Left renal pelvis (tissue), 4 donors: ENCODE measurements at places on chromosomes 16 and 17.
A peak's percentile ranks its signal among the peaks of the same experiment; 100 is the strongest.

DNA sequence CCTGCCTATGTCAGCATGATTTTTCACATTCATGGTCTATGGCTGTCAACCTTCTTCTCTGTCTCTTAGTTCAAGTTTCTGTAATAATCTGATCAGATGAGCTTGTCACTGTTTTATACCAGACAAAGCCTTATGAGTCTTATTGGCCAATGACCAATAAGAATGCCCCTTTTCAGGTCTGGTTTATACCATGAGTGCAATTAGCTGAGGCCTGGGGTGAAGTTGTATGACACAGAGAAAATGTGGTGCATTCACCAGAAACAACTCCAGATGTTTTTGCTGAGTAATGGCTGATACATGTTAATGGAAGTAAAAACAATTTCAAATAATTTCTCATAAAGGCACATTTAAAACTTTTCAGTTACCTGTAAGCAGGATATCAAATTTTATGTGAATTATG lies 218.6 kb upstream of the CDH8 start:
- DNase-seq = no peak

GRCh38 chr17:45111850-45112249 lies 20.5 kb downstream of the PLCD3 start:
- DNase-seq = no peak

GRCh38 chr16:86158688-86159360 lies 259.9 kb downstream of the IRF8 start:
- no peak for DNase-seq

GRCh38 chr17:38733982-38734973 lies 4.1 kb downstream of the CISD3 start:
- DNase-seq = no peak

GRCh38 chr17:83026311-83026811 lies 53.0 kb upstream of the METRNL start:
- DNase-seq = no peak

DNA sequence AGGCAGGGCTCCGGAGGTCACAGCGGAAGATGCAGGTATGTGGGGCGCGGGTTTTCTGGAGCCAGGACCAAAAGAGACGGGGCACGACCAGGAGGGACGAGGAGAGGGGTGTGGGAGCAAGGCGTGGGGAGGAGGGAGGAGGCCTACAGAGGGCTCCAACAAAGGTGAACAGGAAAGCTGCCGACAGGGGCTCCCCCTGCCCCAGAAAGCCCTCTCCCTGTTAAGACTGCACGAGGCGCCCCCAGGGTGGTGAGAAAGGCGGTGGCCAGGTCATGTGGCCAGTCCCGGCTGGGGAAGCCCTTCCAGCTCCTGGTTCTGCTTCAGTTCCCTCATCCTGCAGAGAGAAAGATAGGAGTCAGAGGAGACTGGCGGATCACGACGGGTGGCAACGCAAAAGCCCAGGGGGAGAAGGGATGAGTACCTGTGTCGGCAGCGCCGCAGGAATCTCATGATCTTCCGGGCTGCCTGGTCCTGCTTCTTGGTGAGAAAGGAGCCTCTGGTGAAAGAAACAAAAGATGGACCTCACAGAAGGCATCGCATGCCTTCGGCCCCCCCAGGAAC lies 949 bp upstream of the SPAG7 start:
- no peak for DNase-seq

DNA sequence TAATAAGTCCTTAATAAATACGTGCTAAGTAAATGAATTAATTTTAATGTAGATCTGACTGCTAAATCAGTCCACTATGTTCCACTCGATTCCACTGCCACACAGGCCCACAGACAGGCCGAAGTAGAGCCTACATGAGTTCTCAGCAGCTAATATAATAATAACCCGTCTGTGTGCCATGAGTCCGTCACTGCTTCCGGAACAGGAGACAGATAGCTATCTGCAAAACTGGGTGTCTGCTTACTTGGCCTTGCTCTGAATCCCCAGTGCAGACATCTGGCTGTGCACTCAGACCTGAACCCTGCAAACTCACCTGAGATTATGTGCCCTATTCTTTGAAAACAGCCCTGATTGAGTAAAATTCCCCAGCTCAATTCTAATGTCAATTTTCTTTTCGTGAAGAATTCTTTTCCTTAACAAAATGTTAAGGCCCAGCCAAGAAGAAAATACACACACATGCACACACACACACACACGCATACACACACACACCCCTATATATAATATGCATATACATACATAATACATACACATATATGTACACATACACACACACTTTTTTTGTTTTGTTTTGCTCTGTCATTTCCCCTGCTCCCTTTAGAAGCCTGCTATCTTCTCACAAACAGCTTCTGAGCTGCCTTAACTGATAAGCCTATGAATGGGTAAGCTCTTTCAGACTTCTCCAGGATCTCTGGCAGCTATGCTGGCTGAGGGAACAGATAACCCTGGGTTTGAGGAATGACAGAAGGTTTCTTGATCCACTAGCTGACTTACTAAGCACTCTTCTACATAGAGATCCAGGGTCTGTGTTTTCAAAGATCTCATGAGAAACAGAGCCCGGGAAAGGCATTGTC lies 39.8 kb upstream of the TOM1L1 start:
- no peak for DNase-seq

DNA sequence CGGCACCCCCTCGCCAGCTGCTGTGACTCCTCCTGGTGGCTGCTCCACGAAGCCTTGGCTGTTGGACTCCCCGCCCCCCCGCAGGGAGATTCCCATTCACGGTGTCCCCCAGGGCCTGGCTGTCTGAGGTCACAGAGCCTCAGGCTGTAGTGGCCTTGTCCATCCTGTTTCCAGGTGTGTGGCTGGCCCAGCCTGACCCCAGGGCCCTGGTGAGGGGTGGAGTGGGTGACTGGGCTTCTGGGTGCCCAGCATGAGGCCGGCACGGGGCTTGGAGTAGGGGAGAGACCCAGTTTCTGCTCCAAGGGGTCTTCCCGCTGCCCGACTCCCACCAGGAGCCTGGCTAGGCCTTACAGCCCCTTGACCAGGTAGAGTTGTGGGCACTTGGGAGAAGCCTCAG lies 10.4 kb downstream of the PRSS27 start:
- no peak for DNase-seq

GRCh38 chr16:72752004-72752695 lies 295.8 kb downstream of the ZFHX3 start:
- DNase-seq = no peak

DNA sequence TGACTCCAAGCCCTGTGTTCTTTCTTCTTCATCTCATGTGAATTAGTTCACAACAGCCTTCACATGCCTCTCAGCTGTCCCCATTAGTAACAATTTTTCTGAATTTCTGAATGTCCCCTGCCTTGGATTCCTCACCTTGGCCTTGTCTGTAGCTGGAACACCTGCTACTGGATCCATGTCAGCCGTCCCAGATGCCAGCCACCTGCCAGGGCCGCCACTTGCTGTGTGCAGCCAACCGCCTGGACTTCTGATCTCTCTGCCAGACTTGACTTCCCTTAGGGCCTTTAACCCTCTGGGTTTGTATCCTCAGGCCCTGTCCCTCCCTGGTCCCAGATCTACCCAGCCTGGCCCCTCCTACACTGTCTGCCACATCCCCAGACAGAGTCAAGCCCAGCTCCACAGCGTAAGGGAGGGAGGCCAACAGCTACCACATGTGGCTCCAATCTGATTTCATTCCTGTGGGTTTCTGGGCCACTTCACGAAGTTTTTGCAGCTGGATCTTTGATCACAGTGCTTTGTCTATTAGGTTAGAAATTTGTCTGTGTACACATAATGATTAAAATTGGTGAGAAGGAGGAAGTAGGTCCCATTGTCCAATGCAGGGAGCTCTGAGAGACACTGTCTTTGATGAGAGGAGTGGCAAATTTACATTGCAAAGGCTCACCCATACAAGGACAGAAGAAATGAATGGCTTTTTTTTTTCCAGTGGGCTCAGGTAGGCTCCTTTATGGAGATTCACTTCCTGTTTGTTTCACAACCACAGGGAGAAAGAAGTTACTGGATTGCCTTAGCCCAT lies 15.3 kb downstream of the MPP2 start:
- DNase-seq = no peak

DNA sequence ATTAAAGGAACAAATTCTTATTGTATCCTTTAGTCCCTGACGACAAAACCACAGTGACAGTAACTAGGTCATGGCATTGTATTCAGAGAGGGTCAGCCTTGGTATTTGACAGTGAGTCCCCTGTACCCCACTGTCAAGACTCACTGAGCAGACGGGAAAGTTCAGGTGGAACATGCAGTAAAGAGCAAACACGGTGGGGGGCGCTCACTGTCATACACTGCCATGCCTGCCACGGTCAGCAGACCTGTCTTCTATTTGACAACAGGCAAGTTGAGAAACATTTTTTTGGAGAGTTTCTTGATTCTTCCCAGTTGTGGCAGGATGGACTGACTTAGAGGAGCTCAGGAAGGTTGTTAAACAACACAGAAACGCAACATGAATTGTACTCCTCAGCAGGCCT lies 681.6 kb downstream of the KCNJ18 start:
- no peak for DNase-seq

DNA sequence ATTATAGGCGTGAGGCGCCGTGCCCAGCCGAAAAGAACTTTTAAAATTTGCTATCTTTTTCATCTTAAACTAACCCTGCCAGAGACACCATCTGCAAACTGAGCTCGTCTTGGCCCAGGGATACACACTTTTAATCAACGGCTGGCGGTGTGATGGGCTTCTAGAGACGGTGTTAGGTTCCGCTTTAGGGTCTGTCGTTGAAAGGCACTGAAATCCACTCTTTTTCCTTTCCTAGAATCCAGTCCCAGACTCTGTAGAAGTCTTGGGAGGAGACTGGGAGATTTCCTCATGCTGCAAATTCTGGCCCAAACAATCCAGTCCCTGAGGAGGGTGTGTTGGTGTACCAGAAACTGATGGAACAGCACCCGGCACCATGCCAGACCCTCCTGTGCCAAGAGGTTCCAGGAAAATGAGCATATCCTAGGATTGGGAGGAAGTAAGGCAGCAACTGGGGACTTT lies 52.0 kb upstream of the TEX2 start:
- no peak for DNase-seq

GRCh38 chr17:18117533-18117932 lies 9.0 kb downstream of the MYO15A start:
- no peak for DNase-seq

- no peak for DNase-seq
These were observed 404.9 kb upstream of the CDH5 start for GRCh38 chr16:65961476-65962143.

DNA sequence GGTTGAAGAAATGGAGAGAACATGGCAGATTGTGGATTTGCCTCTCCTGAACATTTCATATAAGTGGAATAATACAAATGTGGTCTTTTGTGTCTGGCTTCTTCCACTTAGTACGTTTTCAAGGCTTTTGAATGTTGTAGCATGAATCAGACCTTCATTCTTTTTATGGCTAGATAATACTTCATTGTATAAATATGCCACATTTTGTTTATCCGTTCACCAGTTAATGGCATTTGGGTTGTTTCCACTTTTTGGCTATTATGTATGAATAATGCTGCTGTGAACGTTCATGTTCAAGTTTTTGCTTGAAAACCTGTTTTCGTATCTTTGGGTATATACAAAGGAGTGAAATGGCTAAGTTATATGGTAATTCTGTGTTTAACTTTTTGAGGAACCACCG lies 130.4 kb downstream of the TANC2 start:
- DNase-seq = no peak

GRCh38 chr16:79863128-79864031 lies 262.8 kb upstream of the MAF start:
- DNase-seq = no peak

DNA sequence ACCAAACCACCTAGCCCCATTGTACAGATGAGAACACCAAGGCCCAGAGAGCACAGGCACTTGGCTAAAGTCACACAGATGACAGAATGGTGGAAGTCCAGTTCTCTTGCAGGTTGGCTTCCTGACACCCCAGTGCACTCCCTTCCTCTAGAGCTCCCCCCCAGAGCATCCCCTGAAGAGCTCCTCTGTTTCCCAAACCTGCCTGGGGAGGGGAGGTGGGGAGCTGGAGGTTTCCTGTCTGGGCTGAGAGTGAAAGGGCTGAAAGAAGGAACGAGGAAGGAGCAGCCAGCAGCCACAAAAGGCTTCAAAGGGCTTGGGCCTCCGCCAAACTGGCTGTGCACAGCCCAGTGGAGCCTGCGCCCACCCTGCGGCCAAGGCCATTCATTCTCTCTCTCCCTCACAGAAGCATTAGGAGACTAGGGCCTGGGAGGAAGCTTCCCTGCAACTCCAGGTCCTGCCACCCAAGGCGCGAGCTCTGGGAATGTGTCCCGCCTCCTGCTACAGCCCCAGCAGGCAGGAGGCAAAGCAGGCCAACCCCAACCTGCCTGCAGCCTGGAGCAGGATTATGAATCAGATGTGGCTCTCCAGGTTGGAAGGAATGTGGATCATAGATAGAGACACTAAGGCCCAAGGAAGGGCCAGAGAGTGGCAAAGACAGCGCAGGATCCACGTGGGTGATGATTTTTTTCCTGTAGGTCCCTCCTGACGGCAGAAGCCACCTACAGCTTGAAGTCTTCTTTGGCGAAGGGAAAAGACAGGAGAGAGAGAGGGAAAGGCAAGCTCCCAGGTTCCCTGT lies 913 bp downstream of the SLC13A5 start:
- DNase-seq = no peak

- DNase-seq = no peak
These were observed 23.5 kb upstream of the ITGB4 start for GRCh38 chr17:75697651-75698291.

GRCh38 chr16:57534881-57535658 lies 1.3 kb downstream of the CCDC102A start:
- DNase-seq = no peak

DNA sequence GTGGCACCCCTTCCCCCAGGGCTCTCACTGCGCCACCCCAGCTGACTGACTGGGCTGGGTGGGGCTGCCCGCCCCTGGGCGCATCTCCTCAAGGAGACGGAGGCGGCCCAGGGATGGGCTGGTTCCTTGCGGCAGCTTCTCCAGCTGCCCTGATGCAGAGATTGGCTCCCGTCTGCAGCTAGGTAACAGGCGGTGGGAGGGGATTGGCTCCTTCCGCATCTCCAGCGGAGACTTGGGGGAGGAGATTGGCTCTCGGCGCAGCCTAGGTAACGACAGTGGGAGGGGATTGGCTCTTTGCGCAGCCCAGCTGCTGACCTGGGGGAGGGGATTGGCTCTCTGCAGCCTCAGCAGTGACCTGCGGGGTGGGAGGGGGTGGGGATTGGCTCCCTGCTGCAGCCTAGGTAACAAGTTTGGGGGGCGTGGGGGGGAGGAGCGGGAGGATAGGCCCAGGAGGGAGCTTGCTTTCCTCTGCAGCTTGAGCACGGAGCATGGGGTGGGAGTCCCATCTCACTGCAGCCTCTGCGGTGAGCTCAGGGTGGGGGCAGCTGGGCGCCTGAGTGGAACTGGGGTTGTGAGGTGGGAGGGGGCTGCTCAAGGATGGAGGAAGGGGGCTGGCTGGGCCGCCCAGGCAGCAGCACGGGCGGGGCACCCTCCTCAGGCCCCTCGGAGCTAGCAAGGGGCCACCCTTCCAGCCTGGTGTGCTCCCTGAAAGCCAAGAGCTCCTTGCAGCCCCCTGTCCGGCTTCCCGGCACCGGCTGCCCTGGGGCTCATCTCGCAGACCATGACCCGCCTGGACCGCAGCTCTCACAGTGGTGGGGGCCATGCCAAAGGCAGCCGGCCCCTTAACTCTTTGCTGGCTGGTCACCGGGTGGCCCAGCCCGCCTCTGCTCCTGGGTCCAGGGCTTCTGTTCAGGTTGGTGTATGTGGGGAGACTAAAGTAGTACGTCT lies 6.4 kb downstream of the NFE2L1 start:
- peak; percentile 81 for DNase-seq

GRCh38 chr17:40103688-40104087 lies 3.3 kb upstream of the NR1D1 start:
- DNase-seq = no peak

GRCh38 chr17:3973495-3974137 lies 9.4 kb upstream of the ATP2A3 start:
- no peak for DNase-seq
